B cell (primary cell): ENCODE measurements at places on chromosomes 1 and 21. TPM values are rescaled to one million over a fixed set of nuclear protein-coding genes. Genes with fewer than 3 reads are reported as not detected.

DNA sequence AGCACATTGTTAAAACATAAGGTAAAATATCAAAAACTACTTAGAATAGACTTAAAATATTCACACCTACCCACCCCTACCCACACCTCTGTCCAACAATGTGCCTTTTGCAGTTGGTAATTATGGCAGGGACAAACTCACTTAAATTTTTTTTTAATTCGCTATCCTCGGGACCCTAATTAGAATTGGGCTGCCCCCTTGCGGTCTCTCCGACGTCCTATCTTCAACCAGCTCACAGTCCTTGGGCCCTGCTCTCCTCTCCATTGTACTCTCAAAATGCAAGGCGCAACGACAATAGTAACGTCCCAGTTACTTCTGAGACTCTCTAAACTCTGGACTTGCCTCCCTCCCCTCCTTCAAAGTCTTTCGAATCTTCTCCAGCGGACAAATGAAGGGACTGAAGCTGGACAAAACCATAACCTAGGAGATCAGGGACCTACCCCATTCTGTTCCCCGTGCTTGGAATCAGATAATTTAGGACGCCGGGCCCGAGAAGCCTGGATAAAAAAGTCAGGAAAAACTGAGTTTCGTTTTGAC lies 1.1 kb upstream of the CIART start:
- DNase-seq: peak; percentile 82

DNA sequence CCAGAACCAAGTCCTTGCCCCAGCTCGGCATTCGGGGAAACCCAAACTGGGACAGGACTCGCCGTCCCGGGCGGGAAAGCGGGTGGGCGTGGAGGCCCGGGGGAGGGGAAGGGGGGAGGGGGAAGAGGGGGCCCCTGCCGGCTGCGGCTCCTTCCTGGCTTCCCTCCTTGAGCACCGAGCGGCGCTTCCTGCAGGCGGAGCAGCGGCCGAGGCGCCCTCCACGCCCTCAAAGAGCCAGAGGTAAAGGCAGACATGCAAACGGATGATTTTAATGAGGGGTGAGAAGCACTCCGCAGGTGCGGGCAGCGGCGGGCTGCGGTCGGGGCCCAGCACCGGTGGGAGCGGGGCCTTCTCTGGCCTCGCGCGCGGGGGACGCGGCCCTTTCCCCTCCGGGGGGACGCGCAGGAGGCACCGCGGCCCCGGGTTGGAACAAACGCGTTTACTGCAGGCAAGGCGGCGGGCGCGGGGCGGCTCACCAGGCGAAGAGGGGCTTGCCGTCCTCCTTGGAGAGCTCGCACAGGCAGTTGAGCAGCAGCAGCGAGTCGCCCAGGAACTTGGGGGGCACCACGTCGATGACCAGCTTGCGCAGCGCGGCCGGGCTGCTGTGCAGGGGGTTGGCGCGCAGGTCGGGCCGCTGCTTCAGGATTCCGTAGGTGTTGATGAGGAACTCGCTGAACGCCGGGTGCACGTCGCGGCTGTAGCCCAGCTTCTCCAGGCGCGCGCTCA lies 5.7 kb upstream of the FTCD start:
- no peak for DNase-seq

GRCh38 chr1:181777286-181777685 lies 284.2 kb downstream of the ZNF648 start:
- DNase-seq: no peak

- no peak for DNase-seq
Observed at GRCh38 chr1:201570181-201570885, 31.4 kb downstream of the NAV1 start.

- no peak for DNase-seq
Observed at GRCh38 chr1:99727575-99728185, 38.8 kb downstream of the FRRS1 start.

- DNase-seq: no peak
Observed at GRCh38 chr1:171828794-171829193, 12.5 kb upstream of the DNM3 start.

GRCh38 chr1:234108921-234109320 lies 204.4 kb downstream of the SLC35F3 start:
- DNase-seq: no peak

- DNase-seq: no peak
Observed at GRCh38 chr1:166172106-166172505, 5.3 kb upstream of the FAM78B start.

DNA sequence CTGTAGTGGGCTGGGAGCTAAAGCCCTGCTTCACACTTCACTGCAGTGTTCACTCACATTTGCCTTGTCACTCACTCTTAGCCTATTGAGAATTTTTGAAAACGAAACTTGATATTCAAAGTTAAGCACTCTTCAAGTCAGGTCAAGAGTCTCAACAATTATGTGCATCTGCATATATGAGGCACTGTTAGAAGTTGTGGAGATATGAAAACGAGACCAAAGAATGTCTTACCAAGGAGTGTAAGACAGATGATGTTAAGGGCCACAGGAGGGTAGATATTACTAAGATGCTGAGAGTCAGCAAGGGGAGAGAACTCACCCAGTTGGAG lies 64.7 kb upstream of the GJA8 start:
- no peak for DNase-seq

GRCh38 chr1:57492586-57493226 lies 68.8 kb upstream of the DAB1 start:
- no peak for DNase-seq

DNA sequence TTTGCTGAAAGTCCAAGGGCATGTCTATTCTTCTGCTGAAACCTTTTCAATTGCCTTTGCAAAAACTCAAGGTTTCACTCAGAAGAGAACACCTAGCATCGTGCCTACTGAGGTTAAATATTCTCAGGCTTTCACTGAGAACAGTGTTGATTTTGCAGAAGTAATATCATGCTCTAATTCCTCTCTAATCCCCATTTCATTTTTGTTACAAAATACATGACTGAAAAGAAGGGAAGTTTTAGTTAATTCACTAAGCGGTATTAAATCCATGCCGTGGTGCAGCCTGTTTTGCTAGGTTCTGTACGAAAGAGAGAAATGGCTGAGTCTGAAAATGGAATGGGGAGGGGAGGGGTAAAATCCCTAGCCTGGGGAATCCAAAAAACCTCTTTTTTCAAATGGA lies 163.2 kb upstream of the CAMK1G start:
- DNase-seq: no peak

GRCh38 chr1:92070892-92071291 lies 4.3 kb downstream of the SETSIP start:
- DNase-seq: no peak

- DNase-seq: no peak
Observed at GRCh38 chr1:156167536-156167935, 14.2 kb downstream of the SEMA4A start.

DNA sequence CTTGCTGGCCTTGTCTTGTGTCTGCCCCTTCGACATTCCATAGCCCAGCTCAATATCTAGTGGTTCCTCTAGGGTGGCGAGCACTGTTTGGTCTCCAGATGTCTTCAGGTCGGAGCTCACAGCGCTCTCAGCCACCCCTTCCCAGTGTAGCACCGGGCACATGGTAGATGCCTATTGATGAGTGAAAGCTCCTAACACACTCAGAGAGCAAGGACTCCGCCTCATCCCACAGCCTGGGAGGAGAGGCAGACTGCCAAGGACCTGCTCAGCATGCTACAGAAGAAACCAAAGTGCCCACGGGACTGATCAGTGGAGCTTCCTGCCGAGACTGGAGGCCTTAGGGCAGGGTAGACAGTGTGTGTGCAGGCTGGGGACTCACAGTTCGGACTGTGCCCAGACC lies 10.9 kb downstream of the PCSK9 start:
- no peak for DNase-seq

DNA sequence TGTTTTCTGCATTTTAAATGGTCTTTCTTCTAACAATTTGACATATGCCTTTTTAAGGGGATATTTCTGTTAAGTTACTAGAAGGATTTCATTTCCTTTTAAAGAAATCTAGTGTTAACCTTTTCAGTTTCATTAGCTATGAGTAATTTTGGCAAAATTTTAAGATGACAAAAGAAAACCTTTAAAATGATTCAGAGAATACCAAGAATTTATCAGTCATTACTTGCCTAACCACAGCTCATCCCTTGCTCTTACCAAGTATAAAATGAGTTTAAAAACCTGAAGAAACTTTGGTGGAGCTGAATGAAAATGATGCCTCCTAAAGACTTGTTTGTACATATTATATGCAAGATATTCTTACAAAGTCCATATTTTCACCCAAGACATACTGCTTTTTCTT lies 101.7 kb downstream of the NEK7 start:
- no peak for DNase-seq

DNA sequence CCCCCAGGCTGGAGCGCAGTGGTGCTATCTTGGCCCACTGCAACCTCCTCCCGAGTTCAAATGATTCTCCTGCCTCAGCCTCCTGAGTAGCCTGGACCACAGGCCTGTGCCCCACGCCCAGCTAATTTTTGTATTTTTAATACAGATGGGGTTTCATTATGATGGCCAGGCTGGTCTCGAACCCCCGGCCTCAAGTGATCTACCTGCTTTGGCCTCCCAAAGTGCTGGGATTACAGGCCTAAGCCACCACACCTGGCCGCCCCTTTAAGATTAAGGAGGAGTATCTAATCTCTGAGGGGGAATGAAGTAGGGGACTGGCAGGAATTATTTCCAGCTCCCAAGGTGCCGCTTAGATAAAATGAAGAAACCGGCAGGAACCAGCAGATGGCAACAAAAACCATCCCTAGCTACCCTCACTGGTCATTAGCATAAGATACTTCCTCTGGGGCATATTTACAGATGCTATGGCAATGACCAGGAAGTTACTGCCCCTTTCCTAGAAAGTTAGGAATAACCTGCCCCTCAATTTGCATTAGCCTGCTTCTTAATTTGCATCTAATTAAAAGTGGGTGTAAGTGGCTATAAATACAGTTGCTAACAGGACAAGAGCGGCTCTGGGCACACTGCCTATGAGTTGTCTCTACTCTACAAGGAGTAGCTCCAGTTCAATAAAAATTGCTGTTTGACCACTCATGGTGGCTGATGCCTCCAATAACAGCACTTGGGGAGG lies 7.1 kb upstream of the NSUN4 start:
- peak; percentile 55 for DNase-seq

DNA sequence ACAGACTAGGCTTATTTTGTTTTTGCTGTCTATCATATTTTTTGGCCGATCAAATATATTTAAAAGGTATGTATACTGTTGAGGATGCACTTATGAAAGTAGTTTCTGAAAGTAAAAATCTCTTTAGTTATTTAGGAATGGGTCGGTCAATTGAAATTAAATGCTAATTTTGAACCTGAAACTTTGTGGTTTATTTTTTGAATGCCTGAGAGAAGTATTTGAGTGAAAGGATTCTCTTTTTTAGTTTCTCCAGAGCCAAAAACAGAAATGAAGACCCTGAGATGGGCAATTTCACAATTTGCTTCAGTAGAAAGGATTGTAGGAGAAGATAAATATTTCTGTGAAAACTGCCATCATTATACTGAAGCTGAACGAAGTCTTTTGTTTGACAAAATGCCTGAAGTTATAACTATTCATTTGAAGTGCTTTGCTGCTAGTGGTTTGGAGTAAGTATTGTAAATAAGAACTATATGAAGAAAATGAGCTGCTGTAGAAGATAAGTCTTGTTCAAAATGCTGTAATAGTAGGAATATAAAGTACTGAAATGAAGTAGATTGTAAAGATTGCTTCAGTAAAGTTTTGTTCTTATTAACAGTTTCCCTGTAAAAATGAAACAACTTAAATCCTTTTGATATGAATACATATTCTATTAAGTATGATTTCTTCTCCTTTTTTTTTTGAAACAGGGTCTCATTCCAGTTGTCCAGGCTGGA lies 11.5 kb downstream of the USP1 start:
- DNase-seq: no peak

GRCh38 chr1:54105080-54105479 lies 47.7 kb downstream of the CDCP2 start:
- no peak for DNase-seq

DNA sequence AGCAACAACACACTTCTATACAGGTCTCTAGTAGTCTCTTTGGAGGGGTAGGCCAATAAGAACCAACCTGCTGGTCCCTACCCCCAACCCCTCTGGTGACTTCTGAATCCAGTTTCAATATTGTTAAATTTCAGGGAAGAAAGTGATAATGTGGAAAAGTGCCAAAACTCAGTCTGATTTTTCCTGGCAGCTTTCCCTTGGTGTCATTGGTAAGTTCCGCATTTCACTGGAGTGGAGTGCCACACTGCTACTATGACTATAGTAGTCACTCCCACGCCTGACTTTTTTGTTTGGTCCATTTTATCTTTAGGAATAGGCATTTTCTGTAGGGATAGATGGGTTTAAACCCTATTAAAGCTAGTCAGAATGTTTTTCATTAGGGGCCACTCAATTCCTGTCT lies 5.7 kb upstream of the ARID1A start:
- no peak for DNase-seq

DNA sequence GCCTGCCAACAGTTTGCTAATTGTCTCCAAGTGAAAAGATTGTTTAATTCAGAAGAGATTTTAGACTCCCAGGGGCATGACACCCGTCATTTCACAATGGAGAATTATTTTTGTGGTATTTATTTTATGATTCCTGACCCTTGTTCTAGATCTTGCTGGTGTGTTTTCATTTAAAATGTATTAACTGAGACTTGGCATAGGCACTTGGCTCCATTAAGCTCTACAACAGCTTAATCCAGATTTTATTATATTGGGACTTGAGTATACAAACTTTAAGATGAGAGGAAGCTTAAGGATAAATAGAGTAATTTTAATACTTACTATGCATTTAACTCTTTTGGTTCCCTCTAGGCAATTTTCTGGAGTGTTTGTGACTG lies 101.3 kb upstream of the KCNE2 start:
- no peak for DNase-seq

DNA sequence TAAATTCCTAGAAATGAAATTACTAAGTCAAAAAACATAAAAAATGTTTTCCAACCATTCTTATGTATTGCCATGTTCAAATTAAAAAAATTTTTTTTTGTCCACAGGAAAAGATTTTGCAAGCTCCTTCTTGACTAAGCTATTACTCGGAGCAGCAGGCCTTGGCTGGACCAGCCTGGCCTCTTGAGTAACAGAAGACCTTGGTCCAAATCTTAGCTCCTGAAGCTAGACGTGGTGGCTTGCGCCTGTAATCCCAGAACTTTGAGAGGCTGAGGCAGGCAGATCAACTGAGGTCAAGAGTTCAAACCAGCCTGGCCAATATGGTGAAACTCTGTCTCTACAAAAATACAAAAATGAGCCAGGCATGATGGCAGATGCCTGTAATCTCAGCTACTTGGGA lies 77.6 kb downstream of the CLSTN1 start:
- no peak for DNase-seq

- DNase-seq: no peak
Observed at GRCh38 chr1:168079761-168080160, 57.0 kb downstream of the GPR161 start.

C1QA gene
- total RNA-seq: not detected in 2 replicates

BCAN gene
- not detected in 2 replicates for total RNA-seq

CRB1 gene
- total RNA-seq: 0.22 TPM in 1 of 2 replicates, not detected in the other

CA14 gene
- not detected in 2 replicates for total RNA-seq

FAM110D gene
- not detected in 2 replicates for total RNA-seq

POGK gene
- 40.8 and 45.0 TPM in 2 replicates for total RNA-seq

F13B gene
- not detected in 2 replicates for total RNA-seq

NHLH1 gene
- total RNA-seq: 0.39 and 0.63 TPM in 2 replicates

ZBED6 gene
- total RNA-seq: 39.7 and 40.0 TPM in 2 replicates

EFNA1 gene
- total RNA-seq: 0.56 TPM in 1 of 2 replicates, not detected in the other

TAS1R1 gene
- not detected in 2 replicates for total RNA-seq

HES2 gene
- total RNA-seq: not detected in 2 replicates

EPS8L3 gene
- not detected in 2 replicates for total RNA-seq

OR2T11 gene
- 3.6 and 4.9 TPM in 2 replicates for total RNA-seq

ARMH1 gene
- 10.2 and 11.4 TPM in 2 replicates for total RNA-seq
